ENCODE measurements at places on chromosomes 11 and 22.

- DNase-seq: no peak
Observed at GRCh38 chr11:73565804-73566203, 32.1 kb downstream of the FAM168A start.

DNA sequence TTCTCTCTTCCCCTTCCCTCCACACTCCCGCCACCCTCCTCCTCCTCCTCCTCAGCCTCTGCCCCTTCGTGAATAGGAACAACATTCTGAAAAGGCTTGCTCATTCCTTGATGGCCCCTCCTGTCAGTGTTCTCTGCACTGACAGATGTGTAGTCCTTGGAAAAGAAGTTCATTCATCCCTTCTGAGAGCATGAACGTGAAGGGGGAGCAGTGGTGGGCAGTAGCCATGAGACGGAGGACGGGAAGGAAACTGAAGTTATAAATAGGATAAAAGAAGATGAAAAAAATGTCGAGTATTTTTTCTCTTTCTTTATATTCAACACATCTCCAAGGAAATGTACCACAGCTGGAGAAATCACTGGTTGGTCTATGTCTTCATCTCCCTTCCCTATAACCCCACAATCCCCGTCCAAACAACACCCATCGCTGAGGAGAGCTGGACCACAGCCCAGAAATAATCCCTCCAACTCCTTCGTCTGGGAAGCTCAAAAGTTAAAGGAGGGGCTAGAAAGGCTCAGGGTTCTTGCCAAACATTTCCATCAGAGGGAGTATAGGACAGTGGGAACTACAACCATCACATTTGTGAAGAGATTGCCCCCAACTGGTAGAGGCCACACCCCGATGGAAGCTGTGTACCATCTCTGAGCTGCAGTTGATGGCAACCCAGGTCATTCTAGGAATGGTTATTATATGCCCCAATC is 33.5 kb downstream of the ETS1 start:
- DNase-seq: peak; percentile 54

DNA sequence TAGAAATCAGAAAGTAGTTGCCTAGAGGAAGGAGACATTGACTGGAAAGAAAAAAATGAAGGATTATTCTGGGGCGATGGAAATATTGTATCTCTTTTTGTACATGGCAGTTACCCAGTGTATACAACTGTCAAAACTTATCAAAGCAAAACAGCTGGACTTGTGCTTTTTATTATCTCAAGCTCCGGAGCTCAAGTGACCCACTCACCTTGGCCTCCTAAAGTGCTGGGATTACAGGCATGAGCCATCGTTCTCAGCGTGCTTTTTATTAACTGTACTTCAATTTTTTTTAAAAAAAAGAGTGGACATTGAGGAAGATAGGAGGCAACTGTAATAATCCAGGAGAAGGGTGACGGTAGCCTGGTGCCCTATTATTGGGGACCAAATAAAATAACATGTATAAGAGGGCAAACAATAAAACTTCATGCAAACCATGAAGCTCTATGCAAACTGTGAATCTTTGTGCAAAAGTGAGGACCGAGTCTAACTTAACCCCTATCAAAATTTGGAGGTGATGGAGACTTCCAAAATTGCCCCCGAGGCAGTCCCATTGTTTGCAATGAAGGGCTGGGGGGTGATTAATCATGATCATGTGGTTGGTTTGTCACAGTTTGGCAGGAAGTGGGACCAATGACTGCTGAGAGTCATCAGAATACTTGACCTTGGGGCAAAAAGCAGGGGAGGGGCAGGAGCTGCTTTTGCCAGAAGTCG is 23.5 kb downstream of the FZD4 start:
- DNase-seq: peak; percentile 83

DNA sequence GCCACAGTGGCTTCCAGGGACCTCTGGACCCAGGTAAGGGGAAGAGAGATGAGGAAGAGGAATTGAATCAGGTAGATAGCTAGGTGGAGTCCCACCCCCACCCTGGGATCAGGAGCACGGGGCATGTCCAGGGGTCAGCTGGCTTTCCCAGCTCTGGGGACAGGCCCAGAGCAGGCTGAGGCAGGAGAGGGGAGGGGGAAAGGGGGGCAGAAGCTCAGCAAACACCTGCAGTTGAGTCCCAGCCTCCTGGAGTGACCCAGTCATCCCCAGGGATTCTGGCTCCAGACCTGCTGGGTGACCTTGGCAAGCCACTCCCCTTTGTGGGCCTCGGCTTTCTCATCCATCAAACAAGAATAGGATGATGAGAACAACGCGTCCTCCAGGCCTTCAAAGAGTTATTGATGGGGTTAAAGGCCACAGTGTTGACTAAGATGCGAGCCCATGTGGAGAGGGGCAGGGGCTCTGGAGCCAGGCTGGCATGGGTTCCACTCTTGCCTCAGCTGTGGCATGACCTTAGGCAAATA is 16.0 kb downstream of the STARD10 start:
- no peak for DNase-seq

DNA sequence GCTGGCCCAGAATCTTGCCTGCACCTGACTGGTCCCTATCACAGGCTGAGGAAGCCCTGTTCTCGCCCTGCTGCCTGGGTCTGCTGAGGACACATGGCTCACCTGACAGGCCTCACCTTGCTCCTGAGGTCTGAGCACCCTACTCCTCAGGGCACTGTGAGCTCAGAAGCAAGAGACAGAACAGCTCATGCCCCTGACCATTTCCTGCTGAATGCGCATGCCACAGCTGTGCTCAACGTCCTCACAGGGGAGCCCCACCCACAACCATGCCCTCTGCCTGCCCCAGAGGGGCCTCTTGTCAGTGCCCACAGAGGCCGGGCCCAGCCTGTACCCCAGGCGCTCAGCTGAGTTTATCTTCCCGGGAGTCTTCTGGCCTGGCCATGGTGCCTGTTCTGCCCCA is 2.8 kb upstream of the TSPO start:
- DNase-seq: peak; percentile 13

DNA sequence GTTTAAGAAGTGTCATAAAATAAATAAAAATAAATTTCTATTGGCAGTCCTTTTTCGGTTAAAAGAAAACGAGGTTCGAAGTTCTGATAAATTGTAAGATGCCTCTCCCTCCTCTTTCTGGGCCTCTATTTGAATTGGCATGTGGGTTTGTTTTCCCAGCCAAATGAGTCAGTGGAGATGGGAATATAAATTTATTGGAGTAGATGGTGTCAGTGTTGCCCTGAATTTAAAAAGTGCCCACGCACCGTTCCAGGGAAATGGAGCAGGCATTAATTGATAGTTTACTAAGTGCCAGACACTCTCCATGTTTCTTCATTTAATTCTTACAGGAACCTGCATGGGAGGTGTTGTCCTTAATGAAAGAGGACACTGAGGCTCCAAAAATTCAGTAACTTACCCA is 119.2 kb downstream of the FEZ1 start:
- peak; percentile 11 for DNase-seq

DNA sequence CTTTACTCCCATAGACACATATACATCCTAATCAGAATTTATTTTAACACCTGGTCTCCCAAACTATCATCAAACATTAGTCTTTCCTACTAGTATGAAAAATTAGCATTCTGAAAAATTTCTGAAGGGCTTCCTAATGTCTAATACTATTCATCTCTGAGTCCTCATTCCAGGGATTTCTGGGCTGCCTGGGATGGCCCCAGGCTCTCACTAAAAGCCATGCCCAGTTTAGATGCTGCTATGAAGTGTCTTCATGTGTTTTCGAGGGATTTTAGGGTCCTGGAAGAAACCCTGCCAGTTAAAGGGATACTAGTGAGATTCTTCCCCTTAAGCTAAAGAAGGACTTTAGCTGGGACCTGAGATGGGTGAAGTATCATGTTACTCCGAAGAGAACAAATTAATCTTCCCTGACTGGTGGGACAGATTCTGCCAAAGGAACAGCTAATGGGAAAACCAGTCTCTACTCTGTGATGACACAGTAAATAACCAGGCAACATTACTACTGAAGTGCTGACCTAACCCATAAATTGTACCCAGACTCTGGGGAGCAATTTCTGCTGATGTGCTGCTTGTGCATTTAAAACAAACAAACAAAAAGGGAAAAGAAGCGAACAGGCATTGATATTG is 342.6 kb downstream of the SOX6 start:
- peak; percentile 55 for DNase-seq

- DNase-seq: peak; percentile 35
Observed at GRCh38 chr11:74731301-74732094, at the start of gene CHRDL2. Gene CHRDL2 (minus strand): TSS chr11:74731426. CDS start chr11:74730888, 538 bp downstream.

DNA sequence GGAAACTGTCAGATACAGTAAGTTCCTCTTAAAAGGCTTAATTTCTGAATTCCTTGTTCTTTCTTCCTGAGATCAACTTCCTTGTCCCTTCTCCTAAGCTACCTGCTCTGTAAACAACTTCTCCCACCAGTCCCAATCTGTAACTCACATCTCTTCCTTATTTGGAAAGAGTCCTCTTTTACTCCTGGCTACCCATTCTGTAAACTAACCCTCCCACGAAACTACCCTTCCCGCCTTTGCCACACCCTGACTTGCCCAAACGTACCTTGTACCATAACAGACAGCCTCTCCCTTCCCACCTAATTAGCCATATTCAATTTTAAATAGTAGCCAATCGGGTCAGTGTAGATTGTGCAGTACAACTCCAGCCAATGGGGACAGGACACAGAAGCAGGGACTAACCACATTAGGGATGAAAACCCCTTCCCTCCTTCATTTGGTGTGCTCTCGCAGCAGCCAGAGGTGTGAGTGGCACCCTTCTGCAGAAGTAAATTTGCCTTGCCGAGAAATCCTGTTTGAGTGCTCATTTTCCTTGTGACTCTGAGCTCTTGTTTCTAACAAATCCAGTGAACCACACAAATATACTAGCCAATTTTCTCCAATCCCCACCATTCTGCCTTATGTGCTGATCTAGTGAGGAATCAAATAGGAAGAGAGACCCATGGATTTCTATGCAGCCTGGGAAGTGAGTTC is 49.5 kb downstream of the ZNF280B start:
- no peak for DNase-seq

DNA sequence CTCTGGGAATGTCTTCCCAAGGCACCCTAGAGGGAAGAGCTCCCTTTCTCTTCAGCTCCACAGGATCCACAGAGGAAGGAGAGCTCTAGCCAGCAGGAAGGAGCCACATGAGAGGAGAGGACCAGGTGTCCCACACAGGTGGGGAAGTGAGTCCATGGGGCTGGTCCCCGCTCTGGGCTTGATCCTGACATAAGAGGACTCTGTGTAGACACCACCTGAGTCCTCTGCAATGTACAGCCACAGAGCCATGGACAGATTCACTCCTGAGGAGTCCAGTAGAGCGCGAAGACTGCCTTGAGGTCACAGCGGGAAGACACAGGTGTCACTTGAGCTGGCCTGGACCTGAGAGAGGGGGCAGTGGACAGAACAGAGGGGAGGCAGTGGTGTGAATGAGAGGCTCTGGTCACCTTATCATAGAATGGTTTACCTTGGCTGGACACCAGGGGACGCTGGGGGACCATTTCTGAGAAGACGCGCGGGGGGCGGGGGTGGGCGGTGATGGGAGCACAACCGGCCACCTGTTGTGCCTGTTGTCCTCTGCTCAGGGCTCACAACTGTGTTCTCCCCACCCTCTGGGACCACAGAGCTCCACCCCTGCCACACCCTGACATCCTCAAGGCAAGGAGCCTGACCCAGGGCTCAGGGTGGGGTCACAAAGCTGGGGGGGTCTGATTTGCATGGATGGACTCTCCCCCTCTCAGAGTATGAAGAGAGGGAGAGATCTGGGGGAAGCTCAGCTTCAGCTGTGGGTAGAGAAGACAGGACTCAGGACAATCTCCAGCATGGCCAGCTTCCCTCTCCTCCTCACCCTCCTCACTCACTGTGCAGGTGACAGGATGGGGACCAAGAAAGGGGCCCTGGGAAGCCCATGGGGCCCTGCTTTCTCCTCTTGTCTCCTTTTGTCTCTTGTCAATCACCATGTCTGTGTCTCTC is 128.2 kb downstream of the ZNF280B start:
- no peak for DNase-seq

DNA sequence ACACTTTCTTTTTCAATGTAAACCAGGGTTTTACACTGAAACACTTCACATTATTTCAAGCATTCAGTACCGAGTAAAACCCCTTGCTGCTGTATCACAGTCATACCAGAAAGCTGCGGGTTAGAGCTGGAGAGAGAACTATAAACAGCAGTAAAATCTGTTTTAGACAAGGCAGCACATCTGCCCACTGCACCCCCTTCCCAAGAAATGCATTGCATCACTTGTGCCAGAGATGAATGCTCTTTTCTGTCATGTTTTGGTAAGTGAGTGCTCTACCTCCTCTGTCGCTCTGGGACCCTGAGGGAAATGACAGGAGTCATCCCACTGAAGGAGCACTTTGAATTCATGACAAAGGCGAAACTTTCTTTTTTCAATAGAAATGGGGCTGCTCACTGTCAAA is 107.2 kb downstream of the MAML2 start:
- peak; percentile 76 for DNase-seq

Data from EH (cell line).